Renal cortical epithelial cell (primary cell): ENCODE measurements at places on chromosomes 16 and 17. TPM values are rescaled to one million over a fixed set of nuclear protein-coding genes. Genes with fewer than 3 reads are reported as not detected.

- DNase-seq = peak; percentile 6
Measured at GRCh38 chr17:74943808-74944522, 8.3 kb downstream of the OTOP3 start.

- peak; percentile 77 for DNase-seq
Measured at GRCh38 chr17:65198653-65199382, 61.6 kb downstream of the RGS9 start.

CD300LF gene
- not detected in 2 replicates for total RNA-seq

DNA sequence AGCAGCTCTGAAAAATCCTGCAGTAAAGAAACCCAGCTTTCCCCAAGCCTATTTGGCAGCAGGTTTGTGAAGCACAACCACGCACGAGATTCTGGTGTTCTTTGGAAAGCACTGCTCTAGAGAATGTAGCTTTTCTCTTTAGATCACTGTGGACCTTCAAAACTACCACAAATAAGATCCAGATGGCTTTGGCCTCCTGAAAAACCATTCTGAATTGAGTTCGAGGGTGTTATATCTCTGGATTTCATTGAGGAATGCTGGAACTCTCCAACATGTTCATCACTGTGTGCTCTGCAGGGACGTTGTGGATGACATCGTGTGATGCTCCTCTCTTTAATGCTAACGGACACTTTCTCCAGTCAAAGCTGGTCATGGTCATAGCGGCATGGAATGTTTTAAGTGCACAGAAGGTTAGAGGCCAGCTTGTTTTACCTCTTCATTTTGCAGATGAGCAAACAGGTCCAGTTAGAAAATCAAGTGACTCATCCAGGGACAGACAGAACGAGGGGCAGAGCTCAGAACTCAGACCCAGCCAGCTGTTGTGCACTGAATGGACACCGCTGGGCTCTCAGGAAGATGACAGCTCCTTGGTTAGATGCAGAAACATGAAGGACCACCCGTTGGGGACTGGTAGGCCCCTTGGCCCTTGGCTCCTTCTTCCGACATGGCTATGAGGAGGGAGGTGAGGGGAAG lies 37.2 kb downstream of the CCDC42 start:
- no peak for DNase-seq

ACSM2A gene
- 21.7 TPM in 1 of 2 replicates, not detected in the other for total RNA-seq

MYOCD gene
- not detected in 2 replicates for total RNA-seq

GRCh38 chr16:85566561-85567100 lies 46.5 kb upstream of the GSE1 start:
- DNase-seq = no peak

KRTAP4-8 gene
- not detected in 2 replicates for total RNA-seq

GRCh38 chr16:85033171-85033570 lies 5.6 kb downstream of the KIAA0513 start:
- DNase-seq = no peak

GRCh38 chr17:75301049-75301448 lies 11.8 kb upstream of the SLC25A19 start:
- no peak for DNase-seq

GRCh38 chr17:69712801-69713311 lies 298.4 kb downstream of the MAP2K6 start:
- DNase-seq = peak; percentile 83

MT1E gene
- total RNA-seq = 193 and 893 TPM in 2 replicates

AIPL1 gene
- not detected in 2 replicates for total RNA-seq

GRCh38 chr16:58018803-58019202 lies 6.8 kb upstream of the MMP15 start:
- DNase-seq = no peak

NPLOC4 gene
- 72.9 and 84.6 TPM in 2 replicates for total RNA-seq

DNA sequence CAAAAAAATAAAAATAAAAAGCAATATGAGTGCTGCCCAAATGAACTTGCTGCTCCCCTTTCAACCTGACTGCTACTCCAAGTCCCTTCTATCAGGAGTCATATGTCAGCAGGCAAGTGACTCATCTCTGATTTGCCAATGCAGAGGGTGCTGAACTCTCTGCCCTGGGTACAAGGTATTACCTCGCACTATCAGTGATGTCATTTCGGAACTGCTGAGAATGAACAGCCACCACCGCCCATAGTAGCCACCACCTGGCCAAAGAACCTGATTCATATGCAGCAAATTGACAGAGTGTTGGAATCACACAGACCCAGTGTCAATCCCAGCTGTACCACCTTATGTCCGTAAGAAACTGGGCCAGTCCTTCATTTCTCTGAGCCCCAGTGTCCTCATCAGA lies 31.2 kb downstream of the LYRM9 start:
- DNase-seq = peak; percentile 22

DNA sequence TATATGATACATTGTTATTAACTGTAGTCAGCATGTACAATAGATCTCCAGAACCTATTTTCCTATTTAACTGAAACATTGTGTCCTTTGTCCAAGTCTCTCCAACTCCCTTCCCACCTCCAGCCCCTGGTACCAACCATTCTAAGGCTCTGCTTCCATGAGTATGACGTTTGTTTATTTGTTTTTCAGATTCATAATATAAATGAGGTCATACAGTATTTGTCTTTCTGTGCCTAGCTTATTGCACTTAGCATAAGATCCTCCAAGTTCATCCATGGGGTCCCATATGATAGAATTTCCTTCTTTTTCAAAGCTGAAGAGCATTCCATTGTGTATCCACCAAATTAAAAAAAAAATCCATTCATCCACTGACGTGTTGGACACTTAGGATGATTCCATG lies 39.4 kb downstream of the OTOA start:
- no peak for DNase-seq

TCAP gene
- total RNA-seq = 0.25 TPM in 1 of 2 replicates, not detected in the other

GRCh38 chr17:67862614-67863217 lies 37.4 kb downstream of the BPTF start:
- DNase-seq = no peak

- DNase-seq = no peak
Measured at GRCh38 chr16:11004351-11004750, 60.0 kb downstream of the CLEC16A start.

GRCh38 chr17:29495011-29495410 lies 71.8 kb downstream of the ABHD15 start:
- no peak for DNase-seq

SOX8 gene
- 0.20 TPM in 1 of 2 replicates, not detected in the other for total RNA-seq

ASPA gene
- 0.20 and 0.87 TPM in 2 replicates for total RNA-seq

COX6A2 gene
- total RNA-seq = not detected in 2 replicates

- peak; percentile 13 for DNase-seq
Measured at GRCh38 chr16:49608779-49609178, 235.2 kb downstream of the C16orf78 start.

GRCh38 chr16:89909777-89910716 lies 8.6 kb upstream of the MC1R start:
- no peak for DNase-seq

DNA sequence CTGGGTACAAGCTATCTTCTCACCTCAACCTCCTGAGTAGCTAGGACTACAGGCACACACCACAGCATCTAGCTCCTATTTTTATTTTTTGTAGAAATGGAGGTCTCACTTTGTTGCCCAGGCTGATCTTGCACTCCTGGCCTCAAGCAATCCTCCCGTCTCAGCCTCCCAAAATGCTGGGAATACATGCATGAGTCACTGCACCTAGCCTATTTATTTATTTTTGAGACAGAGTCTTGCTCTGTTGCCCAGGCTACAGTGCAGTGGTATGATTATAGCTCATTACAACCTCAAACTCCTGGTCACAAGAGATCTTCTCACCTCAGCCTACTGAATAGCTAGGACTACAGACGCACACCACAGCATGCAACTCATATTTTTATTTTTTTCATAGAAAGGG lies 40.1 kb upstream of the RGS9 start:
- DNase-seq = no peak

DNA sequence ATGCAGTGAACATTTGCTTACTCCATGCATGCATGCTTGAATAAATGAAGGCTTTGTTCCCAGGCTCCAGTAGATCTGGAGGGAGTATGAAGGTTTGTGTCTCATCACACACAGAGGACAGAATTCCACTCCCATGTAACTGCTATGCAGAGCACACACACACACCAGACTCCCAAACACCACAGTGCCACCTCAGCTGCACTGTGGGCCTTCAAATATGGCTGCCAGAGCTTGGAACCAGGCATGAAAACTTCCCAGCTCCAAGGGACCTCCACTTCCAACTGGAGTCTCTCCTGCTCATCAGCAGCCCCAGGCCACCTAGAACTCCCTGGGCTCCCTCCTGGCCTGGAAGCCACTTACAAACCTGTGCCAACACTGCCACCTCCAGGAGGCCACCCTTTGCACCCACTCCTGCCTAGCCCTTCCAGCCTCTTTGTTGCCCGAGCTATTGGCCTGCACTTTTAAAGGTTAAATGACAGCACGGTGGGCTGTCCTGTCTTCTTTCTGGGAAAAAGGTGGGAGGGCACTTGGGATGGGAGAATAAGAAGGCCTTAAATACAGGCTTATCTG lies 151.2 kb downstream of the ZNF423 start:
- DNase-seq = no peak

DHX8 gene
- 29.3 and 57.4 TPM in 2 replicates for total RNA-seq

CLEC3A gene
- not detected in 2 replicates for total RNA-seq

- DNase-seq = peak; percentile 35
Measured at GRCh38 chr17:6421700-6422604, 13.0 kb downstream of the AIPL1 start.

DNA sequence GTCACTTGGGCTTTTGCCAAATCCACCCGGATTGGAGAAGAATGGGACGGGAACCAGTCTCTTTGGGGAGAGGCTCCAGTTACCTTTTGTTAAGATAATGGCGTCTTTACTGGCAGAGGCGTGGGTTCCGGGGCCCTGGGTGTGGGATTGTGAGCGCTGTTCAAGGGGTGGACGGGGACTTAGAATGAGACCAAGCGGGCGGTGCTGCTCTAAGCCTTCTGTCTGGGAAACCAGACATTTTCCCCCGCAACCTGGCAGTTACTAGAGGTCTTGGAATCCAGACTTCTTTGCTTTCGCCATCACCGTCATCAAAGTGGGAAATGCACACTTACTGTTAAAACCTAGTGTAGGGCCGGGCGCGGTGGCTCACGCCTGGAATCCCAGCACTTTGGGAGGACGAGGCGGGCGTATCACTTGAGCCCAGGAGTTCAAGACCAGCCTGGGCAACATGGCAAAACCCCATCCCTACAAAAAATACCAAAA lies 706 bp downstream of the TEN1 start:
- peak; percentile 57 for DNase-seq

DNA sequence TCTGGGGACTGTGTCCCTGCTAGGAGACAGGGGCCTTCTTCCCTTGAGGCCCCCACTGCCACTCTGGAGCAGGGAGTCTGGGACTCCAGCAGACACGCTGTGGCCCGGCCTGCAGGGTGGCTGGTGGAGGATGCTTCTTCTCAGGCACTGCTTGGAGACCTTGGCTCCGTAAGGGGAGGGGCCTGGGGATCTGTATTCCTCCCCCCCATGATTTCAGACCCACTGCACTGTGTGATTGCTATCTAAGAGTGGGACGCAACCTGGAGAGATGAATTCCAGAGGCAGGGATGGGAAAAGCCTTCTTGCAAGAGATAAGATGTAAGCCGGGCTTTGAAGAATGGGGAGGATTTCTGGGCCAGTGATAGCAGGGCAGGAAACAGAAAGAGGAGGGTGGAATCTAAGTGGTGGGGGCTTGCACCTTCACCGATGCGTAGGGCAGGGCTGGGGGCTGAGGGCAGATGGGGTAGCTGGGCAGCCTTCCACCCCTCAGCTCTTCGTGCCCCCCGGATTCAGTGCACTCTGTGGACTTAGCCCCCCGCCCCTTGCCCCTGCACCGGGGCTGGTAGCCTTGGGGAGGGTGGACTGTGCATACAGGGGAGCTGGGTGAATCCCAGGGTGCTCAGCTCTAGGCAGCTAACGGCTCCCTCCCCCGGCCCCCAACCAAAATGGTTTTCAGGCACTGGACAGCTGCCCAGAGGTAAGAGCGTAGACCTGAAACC lies 5.2 kb upstream of the GSE1 start:
- no peak for DNase-seq

GRCh38 chr17:74282587-74283370 lies 8.7 kb downstream of the DNAI2 start:
- no peak for DNase-seq

RASL10B gene
- total RNA-seq = under 0.01 and 1.8 TPM in 2 replicates

DNA sequence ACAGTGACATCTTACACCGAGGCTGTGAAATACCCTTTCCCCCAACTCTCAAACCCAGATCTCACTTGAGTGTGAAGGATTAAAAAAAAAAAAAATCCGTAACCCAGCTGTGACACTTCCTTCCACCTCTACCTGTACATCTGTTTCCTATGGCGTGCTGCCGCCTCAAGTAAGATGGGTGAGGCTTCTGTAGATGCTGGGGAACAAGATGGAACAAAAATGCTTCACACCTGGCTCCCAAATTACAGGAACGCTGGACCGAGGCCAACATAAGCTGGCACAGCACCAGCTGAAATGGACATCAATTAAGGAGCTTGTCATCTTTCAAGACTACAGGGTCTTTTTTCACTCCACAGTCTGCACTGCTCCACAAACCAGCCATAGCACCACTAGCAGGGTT lies 95.9 kb downstream of the HIC1 start:
- no peak for DNase-seq

CACNG4 gene
- total RNA-seq = not detected in 2 replicates

DNA sequence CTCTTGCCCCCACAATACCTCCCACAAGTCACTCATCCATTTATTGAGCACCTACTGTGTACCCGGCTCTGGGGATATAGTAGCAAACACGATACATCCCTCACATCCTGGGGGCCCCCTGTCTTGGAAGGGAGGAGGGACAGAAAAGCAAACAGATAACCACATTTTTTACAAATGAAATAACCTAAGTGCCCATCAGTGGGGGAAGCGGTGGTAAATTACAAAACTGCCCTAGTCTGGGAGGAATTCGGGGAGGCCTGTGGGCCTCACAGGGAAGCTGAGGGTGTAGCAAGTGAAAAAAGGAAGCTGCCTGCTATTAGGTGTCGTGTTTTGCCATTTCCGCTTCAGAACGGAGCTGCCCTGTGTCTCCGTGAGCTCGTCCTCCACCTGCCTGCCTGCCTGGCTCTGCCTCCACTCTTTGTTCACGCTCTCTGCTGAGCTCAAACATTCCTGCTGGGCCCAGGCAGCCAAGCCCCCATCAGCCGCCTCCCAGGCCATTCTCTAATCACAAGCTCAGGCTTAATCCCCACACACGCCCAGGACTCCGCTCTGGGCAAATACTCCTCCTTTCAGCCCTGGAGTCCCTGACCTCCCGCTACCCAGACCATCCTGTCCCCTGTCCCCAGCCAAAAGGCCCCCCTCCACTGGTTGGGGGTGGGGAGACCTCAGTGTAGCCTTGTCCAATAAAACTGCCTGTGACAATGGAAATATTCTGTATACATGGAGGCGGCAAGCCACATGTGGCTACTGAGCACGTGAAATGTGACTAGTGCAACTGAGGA lies 10.2 kb upstream of the SEC14L5 start:
- no peak for DNase-seq
